Ascending aorta (tissue), 2 donors: ENCODE measurements at places on chromosomes 3 and 15.

- no peaks in the 10 kb centered on the region for H3K27me3 ChIP-seq
- no peak for DNase-seq
- H3K4me3 ChIP-seq, result no peak overlapping the region
- H3K27ac ChIP-seq, result no peak overlapping the region
Observed at GRCh38 chr15:62868507-62868906, 174.0 kb upstream of the TPM1 start.

DNA sequence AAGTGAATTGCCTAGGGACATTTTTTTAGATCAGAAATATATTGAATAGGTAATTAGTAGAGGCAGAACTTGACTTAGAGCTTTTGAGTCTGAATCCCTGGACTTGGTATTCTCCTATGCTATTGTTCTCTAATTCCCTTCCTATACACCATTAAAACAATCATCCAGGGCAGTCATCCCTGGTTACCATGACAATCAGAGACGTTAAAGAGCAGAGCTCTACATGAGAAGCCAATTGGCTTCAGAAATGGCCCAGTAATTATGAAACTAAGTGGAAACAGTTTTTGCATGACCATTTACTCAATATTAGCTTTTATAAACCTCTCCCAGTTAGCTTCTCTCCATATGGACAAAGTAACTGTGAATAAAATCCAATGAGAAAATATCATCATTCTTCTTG is 182.1 kb upstream of the TP63 start:
- H3K4me1 ChIP-seq, result no peaks in the 10 kb centered on the region
- H3K36me3 ChIP-seq, result no peaks in the 10 kb centered on the region
- no peak overlapping the region for H3K4me3 ChIP-seq
- DNase-seq, result no peak
- H3K27me3 ChIP-seq, result no peaks in the 10 kb centered on the region
- H3K27ac ChIP-seq, result no peak overlapping the region

GRCh38 chr3:100703865-100704264 is 5.4 kb upstream of the TFG start:
- no peak for DNase-seq
- H3K27me3 ChIP-seq, result no peaks in the 10 kb centered on the region
- H3K36me3 ChIP-seq, result no peaks in the 10 kb centered on the region
- H3K4me1 ChIP-seq, result peaks cover 4% of the 10 kb centered on the region
- no peak overlapping the region for H3K4me3 ChIP-seq
- no peak overlapping the region for H3K27ac ChIP-seq

GRCh38 chr3:46127503-46127902 is 80.6 kb downstream of the CCR1 start:
- H3K36me3 ChIP-seq, result no peaks in the 10 kb centered on the region
- no peak overlapping the region for H3K27ac ChIP-seq
- DNase-seq, result no peak
- no peaks in the 10 kb centered on the region for H3K27me3 ChIP-seq

DNA sequence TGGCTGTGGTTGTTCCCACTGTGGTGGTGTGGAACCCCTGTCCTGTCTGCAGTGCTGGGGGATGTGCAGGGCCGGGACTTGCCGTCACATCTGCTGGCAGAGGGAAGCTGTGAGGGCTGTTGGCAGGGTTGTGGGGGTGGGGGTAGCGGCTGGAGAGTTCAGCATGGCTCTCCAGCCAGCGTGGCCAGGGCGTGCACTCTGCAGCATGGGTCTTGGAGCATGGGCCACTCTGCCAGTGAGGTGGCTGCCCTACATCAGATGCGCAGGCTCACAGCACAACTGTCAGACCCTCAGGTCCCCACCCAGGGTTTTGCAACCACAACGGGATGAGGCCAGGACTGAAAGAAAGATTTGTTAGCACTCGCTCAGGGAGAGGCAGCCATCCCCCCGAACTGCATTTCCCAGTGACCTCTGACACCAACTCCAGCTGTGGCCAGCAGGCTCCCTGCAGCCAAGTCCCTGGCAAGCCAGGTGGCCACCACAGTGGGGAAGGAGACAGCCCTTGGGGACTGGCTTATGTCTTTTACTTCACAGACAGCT is 237.7 kb upstream of the LYSMD4 start:
- H3K4me3 ChIP-seq, result no peak overlapping the region
- H3K36me3 ChIP-seq, result no peaks in the 10 kb centered on the region
- H3K27ac ChIP-seq, result no peak overlapping the region
- no peak for DNase-seq

GRCh38 chr15:69056365-69056764 is 41.9 kb downstream of the NOX5 start:
- DNase-seq, result no peak
- H3K27ac ChIP-seq, result no peak overlapping the region
- H3K36me3 ChIP-seq, result no peaks in the 10 kb centered on the region
- no peaks in the 10 kb centered on the region for H3K27me3 ChIP-seq
- H3K4me1 ChIP-seq, result peaks cover 7% of the 10 kb centered on the region
- no peak overlapping the region for H3K4me3 ChIP-seq

GRCh38 chr15:96121086-96121920 is 209.2 kb upstream of the NR2F2 start:
- no peaks in the 10 kb centered on the region for H3K36me3 ChIP-seq
- H3K27me3 ChIP-seq, result no peaks in the 10 kb centered on the region
- no peaks in the 10 kb centered on the region for H3K4me1 ChIP-seq
- no peak for DNase-seq

GRCh38 chr15:82021992-82022391 is 23.8 kb downstream of the MEX3B start:
- no peaks in the 10 kb centered on the region for H3K27me3 ChIP-seq
- no peaks in the 10 kb centered on the region for H3K36me3 ChIP-seq
- no peak overlapping the region for H3K27ac ChIP-seq
- DNase-seq, result no peak
- no peaks in the 10 kb centered on the region for H3K4me1 ChIP-seq

DNA sequence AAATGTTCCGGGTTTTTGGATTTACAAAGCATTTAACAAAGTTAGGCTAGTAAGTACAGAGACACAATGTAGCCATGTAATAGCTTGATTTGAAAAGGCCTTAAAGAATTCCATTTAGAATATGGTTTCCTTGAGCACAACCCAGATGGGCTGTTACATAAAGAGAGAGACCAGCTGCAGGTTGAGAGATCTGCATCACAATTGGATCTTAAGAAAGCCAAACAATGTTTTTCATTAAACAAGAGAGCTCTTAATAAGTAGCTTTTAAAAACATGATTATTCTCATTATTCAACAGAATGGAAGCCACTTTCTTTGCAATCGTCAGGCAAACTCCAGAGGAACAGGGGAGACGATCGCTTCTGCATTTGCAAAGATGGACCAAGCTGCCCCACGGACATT is 300.3 kb downstream of the OCA2 start:
- DNase-seq, result no peak
- H3K27ac ChIP-seq, result no peak overlapping the region
- H3K27me3 ChIP-seq, result no peaks in the 10 kb centered on the region
- H3K4me1 ChIP-seq, result no peaks in the 10 kb centered on the region
- H3K36me3 ChIP-seq, result no peaks in the 10 kb centered on the region
- H3K4me3 ChIP-seq, result no peak overlapping the region

GRCh38 chr3:84109911-84110310 is 848.9 kb upstream of the CADM2 start:
- no peaks in the 10 kb centered on the region for H3K36me3 ChIP-seq
- DNase-seq, result no peak
- no peak overlapping the region for H3K4me3 ChIP-seq
- no peak overlapping the region for H3K27ac ChIP-seq

DNA sequence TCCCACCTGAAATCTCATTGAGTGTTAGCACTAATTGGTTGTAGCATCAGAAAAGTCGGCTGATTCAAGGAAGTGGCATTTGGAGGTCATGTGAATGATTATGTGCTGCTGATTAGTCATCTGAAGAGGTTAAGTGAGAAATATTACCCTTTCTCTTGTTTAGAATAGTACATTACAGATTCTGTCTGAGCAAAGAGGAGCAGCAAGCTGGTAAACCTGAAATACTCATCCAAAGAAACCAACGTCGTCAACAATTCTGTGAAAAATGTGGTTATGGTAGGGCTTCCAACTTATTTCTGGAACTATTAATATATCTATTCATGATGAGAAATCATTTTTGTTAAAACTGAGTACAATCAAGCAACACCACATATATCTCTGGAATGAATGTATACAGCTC is 1024.9 kb downstream of the TUSC7 start:
- no peaks in the 10 kb centered on the region for H3K4me1 ChIP-seq
- DNase-seq, result no peak
- H3K27me3 ChIP-seq, result no peaks in the 10 kb centered on the region
- no peak overlapping the region for H3K27ac ChIP-seq

- H3K36me3 ChIP-seq, result no peaks in the 10 kb centered on the region
- no peak overlapping the region for H3K4me3 ChIP-seq
- DNase-seq, result no peak
- peaks cover 17% of the 10 kb centered on the region for H3K4me1 ChIP-seq
- no peak overlapping the region for H3K27ac ChIP-seq
Observed at GRCh38 chr3:107990433-107990832, 100.4 kb downstream of the CD47 start.

- no peak for DNase-seq
- peaks cover 4% of the 10 kb centered on the region for H3K4me1 ChIP-seq
- no peak overlapping the region for H3K27ac ChIP-seq
- H3K27me3 ChIP-seq, result no peaks in the 10 kb centered on the region
Observed at GRCh38 chr3:14441240-14441919, 39.0 kb downstream of the SLC6A6 start.

DNA sequence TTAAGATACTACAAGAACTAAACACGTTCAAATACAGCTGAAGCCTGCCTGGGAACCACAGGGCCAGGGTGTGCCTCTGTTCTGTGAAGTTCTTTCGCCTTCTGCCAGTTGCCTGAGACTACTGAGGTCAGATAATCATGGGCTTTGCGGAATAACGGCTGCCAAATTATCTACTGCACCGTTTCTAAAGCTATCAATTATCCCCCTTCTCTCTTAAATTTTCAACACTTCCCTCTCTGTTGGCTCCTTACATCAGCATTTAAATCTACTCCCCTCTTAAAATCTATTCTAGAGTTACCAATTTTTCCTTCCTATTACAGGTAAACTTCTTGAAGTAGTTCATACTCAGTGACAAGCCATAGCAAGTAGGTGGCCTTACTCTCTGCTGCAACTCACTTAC is 6.2 kb upstream of the NEO1 start:
- H3K27me3 ChIP-seq, result no peaks in the 10 kb centered on the region
- no peak overlapping the region for H3K4me3 ChIP-seq
- H3K36me3 ChIP-seq, result no peaks in the 10 kb centered on the region
- no peaks in the 10 kb centered on the region for H3K4me1 ChIP-seq
- no peak for DNase-seq
- no peak overlapping the region for H3K27ac ChIP-seq

DNA sequence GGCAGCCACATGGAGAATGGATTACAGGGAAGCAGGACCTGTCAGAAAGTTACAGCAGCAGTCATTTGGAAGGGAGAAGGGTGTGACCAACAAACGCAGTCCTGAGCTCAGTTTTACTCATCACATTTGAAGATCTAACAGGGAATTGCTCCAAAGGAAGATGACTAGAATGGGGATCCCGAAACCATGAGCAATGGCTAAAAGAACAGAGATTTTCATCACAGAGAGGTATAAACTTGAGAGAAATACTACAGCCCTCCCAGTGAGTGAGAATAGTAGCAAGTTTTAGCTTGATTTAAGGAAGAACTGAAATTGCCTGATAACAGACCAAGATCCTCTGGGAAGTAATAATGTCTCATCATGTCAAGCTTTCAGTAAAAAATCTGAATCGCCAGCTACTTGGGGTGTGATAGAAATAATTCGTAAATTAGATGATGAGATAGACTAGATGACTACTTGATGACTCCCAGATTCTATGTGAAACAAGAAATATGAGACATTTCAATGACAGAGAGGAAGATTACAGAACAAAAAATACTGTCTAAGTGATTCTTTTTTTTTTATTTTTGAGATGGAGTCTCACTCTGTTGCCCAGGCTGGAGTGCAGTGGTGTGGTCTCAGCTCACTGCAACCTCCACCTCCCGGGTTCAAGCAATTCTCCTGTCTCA is 16.9 kb downstream of the CD47 start:
- H3K4me1 ChIP-seq, result peaks cover 2% of the 10 kb centered on the region
- DNase-seq, result no peak
- no peaks in the 10 kb centered on the region for H3K27me3 ChIP-seq
- H3K4me3 ChIP-seq, result no peak overlapping the region

DNA sequence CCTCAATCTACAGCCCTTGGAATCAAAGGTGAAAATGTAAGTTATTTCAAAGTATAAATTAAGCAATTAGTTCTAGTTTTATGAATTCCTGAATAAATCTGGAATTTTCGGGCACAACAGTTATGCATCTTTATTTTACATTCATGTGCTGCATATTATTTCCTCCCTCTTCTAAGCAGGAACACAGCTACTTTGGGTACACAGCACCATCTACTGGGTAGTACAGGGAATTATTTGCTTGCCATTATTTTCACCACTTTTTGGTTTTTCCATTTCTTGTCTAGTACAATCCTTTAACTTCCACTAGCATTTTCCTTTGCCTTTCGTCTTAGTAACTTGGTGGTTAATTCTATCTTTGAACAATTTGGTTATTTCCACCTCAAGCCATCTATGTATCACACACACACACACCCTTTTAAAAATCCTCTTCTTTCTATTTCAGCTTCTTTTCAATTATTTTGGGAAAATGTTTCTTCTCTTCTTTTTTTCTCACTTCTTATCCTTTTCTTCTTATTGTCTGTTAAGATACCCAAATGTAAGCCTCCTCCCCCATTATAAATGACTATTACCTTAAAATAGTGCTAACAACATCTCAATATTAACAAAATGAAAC is 451.0 kb downstream of the MFSD1 start:
- no peaks in the 10 kb centered on the region for H3K36me3 ChIP-seq
- H3K27ac ChIP-seq, result no peak overlapping the region
- no peak for DNase-seq
- H3K4me1 ChIP-seq, result no peaks in the 10 kb centered on the region
- H3K4me3 ChIP-seq, result no peak overlapping the region
- no peaks in the 10 kb centered on the region for H3K27me3 ChIP-seq

GRCh38 chr15:50876989-50877360 is 31.5 kb upstream of the AP4E1 start:
- no peaks in the 10 kb centered on the region for H3K27me3 ChIP-seq
- no peak overlapping the region for H3K27ac ChIP-seq
- peak; percentile 92 for DNase-seq
- H3K4me3 ChIP-seq, result peak overlapping the region; percentile 41

- no peaks in the 10 kb centered on the region for H3K4me1 ChIP-seq
- peak; percentile 68 for DNase-seq
- no peaks in the 10 kb centered on the region for H3K27me3 ChIP-seq
- H3K27ac ChIP-seq, result peak overlapping the region; percentile 55
Observed at GRCh38 chr15:93862791-93863190, 368.6 kb upstream of the MCTP2 start.

DNA sequence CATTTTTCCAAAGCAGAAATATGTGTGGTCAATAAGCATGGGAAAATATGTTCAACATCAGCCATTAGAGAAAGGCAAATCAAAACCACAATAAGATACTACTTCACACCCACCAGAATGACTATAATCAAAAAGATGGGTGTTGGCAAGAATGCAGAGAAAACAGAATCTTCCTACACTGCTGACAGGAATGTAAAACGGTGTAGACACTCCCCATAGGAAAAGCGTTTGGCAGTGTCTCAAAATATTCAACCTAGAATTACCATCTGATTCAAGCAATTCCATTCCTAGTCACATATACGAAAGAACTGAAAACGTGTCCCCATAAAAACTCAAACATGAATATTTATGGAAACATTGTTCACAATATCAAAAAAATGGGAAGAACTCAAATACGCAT is 123.3 kb downstream of the ADAMTS17 start:
- no peak for DNase-seq
- H3K27me3 ChIP-seq, result no peaks in the 10 kb centered on the region
- no peak overlapping the region for H3K4me3 ChIP-seq
- H3K4me1 ChIP-seq, result peaks cover 17% of the 10 kb centered on the region
- H3K27ac ChIP-seq, result no peak overlapping the region
